Substantia nigra (tissue), 51 donors: ENCODE measurements at places on chromosomes 13 and 19.

- no peak for DNase-seq
Observed at GRCh38 chr13:37695200-37695599, 96.6 kb upstream of the POSTN start.

DNA sequence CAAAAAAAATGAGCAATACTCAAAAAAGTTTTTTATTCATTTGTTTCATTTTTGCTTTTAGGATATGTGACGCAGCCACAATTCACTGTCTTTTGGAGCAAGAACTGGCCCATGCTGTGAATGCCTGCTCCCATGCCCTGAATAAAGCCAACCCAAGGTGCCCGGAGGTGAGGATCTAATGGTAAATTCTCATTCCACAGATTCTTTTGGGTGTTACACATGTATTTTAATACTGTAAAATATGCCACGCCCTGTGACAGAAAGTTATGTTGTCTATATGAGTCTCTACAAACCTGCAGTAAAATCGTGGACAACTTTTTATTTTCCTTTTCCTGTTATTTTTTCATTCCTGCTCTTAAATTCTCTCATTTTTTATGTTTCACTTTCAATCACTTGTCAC lies 57.5 kb upstream of the AKAP11 start:
- DNase-seq, result no peak

DNA sequence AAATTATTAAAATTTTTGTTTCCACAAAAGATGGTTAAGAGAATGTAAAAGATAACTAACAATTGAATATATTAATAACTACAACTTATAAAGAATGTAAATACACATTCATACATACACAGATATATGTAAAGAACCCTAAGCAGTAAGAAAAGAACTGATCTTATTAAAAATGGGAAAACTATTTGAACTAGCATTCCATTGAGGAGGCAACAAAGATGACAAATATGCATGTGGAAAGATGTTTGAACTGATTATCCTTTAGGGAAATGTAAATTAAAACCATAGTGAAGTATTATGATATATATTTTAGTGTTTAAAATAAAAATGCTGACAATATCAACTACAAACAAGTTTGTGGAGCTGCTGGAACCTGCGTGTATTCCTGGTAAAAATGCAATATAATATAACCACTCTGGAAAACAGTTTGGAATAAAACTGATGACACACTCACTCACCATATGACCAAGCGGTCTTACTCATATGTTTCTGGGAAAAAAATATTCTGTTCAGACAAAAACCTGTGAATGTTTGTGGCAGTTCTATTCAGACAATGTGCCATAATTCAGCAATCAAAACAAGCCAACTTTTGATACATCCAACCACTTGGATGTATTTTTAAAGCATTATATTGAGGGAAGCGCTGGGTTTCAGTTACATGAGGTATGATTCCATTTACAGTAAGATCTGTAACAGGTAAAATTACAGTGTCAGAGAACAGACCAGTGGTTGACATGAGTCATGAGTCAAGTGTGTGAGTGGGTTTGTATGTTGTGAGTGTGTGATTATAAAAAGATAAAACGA lies 694.4 kb upstream of the SLITRK5 start:
- DNase-seq, result no peak

GRCh38 chr13:46607768-46608564 lies 55.0 kb downstream of the LRCH1 start:
- no peak for DNase-seq

DNA sequence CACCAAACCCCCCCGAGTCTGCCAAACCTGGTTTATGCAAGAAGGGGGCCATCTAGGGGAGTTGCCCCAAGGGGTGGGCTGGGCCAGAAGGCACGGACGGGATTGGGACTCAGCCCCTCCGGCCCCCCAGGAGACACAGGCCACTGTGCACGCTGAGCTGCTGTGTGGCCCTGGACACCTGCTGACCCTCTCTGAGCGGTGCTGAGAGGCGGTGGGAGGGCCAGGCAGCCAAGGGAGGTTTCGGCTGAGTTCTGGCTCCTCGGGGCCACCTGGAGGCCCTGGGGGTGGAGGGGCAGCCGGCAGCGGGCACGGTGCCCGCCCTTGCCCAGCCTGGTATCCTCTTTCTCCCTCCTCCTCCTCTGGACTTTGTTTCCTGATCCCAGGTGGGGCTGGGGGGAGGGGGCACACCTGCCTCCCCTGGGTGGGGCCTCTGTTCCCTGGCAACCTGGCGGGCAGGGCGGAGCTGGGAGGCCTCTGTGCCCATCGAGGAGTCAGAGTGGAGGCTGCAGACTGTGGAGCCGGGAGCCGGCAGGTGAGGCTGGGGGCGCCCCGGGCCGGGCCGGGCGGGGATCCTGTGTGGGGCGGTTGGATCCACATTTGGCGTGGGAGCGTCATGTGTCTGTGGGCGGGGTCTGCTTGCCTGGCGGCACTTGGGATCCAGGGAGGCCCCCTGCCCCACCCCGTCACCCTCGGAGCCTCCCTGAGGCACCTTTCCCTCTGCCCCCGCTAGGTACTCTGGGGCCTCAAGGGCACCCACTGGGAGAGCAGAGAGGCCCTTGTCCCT lies at the start of gene MISP:
MISP (plus strand) TSS at position 473 of the 784 bp plus-strand sequence. CDS start 5,835 bp downstream, outside the sequence.
- no peak for DNase-seq

DNA sequence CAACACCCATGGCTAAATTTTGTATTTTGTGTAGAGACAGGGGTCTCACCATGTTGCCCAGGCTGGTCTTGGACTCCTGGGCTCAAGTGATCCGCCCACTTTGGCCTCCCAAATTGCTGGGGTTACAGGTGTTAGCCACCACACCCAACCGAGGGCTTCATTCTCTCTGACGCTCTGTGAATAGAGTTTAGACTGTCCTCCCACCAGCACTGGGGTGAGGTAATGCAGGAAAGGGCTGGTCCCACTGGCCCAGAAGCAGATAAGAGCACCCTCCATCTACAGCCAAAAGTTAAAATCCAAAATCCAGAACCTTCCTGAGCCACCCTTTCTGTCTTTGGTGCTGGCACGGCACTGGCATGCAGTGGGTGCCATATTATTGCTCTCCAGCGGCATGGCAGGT lies 31.8 kb upstream of the HOMER3 start:
- no peak for DNase-seq

DNA sequence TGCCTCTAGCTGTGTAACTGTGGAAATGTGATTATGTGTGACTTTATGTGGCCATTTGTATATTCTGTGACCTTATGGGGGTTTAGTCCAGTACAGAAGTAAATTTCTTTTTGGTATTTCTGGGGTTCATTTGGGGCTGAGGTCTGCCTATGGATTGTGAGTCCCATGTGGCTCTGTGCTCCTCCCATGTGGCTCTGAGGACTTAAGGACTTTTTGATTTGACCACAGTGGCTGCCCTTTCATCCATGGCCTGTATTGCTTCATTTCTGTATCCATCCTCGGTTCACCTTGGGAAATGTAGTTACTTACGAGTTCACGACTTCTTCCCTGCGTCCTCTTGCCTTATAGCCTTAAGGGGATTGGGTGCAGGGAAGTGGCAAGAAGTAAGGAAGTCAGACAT lies 1.0 kb downstream of the ZNF420 start:
- DNase-seq, result no peak

DNA sequence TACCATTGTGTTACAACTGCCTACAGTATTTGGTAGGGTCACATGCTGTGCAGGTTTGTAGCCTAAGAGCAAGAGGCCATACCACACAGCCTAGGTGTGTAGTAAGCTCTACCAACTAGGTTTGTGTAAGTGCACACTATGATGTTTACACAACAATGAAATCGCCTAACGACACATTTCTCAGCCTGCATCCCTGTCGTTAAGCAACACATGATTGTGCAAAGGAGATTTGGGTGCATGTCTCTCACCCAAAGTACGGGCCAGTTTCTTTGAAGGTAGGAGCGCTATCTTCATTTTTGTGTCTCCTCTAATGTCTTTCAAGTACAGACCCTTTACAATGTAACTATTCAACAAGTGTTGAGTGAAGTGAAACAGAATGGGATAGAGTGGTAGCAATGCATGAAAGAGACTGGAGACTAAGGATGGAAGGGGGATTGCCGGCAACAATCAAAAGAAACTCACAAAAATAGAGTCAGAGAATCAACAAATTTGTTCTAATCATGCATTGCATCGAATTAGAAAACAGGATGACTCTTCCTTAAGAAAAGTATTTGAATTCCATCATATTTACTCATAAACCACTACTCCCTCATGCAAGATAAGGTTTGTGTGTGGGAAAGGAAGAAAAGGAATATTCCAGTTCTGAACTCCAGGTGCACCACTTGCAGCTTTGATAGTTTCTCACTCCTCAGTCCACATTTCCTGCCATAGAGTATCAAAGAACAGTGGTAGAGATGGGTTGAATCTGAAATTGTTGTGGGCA lies 60.2 kb upstream of the TNFRSF19 start:
- DNase-seq, result no peak

DNA sequence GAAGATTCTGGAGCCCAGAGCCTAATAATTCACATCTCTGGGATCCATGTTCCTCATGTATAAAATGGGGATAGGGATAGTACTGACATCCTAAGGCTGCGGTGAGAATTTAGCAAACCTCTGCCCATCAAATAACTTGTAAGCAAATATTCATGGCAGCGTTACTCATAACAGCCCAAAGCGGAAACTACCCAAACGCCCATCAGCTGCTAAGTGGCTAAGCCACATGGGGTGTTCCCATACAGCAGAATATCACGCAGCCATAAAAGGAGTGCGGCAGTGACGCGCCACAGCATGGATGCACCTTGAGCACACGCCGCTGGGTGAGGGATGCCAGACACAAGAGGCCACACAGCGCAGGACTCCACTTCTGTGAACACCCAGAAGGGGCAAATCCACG lies 19.7 kb downstream of the VRK3 start:
- DNase-seq, result no peak

DNA sequence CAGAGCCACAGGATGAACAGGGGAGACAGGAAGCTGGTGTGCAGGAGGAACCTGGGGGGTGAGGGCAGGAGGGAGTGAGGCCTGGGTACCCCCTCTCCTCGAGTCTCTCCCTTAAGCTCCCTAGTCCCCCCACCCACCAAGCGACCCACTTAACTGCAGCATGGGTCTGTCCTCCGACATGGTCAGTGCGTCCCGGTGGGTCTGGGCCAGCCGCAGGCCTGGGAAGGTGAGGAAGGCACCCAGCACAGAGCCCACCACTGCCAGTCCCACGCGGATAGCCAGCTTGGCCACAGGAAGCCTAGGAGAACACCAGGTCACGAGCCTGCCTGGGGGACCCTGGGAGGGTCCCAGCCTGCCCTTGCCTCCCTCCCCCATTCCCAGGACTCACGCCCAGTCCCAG lies 16.9 kb downstream of the TMEM161A start:
- no peak for DNase-seq
